ENCODE measurements at places on chromosomes 5 and 9.

DNA sequence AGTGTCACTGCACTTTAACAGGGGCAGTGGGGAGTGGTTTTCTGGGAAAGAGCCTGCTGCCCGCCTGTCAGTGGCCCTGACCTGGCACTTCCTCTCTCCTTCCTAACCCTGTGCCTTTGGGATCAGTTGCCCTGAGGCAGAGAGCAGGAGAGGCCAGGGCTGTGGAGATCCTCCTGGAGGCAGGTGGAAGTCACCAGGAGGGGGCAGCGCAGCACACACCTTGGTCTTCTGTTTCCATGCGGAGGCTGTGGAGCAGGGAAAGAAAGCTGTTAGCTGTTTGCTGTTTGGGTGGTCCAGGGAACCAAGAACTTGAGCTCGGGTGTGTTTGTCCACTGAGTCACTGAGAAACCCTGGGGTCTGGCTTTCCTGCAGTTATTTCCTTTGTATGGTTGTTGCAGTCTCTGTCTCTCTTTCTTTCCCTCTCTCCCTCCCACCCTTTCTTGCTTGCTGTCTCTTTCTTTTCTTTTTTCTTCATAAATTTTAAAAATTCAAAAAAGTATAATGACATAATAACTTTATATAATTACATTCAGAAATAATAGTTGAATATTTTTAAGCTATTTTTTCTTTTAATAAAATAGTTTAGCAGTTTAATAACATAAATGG is 28.1 kb downstream of the NTRK2 start:
- DNase-seq, result no peak

DNA sequence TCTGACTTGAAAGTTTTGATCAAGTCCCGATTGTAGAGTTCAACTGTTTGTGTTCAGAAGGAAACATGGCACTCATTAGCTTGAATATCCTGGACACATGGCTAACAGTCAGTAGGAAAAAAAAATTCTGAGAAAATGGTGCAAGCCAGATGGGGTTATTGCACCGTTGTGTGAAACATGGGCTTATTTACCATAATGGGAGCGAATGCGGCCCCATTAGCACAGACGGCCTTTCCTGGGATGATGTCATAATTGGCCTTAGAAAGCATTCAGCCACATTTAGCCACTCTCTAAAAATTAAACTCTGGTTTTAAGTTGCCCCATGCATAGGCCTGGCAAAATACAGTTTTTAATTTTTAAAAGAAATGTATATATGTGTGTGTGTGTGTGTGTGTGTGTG is 112.1 kb downstream of the IRX2 start:
- DNase-seq, result no peak

- no peak for DNase-seq
Measured at GRCh38 chr9:26801772-26802171, 90.8 kb downstream of the CAAP1 start.

DNA sequence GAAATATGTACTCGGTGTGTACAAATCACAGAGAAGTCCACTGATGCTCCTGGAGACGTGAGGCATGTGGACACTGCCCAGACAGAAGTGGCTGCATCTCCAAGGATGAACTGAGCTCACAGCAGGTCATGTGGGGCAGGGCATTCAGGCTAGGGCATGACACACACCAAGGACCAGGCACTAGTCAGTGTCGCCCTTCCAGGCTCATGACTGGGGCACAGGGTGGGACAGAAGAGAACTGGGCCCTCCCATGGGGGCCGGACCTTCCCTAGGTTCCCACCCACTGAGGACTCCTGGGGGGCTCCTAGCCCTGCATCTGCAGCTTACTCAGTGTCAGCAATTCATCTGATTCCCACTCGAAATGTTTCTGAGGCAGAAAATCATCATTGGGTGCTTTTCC is 256.8 kb upstream of the IRX4 start:
- no peak for DNase-seq

GRCh38 chr5:135110785-135111596 is 77.0 kb upstream of the PITX1 start:
- DNase-seq, result no peak
